ENCODE measurements at places on chromosomes 5 and 9. TPM values are rescaled to one million over a fixed set of nuclear protein-coding genes. Genes with fewer than 3 reads are reported as not detected.

Gene FBP1
- total RNA-seq = 0.95 TPM

Gene TMEM174
- total RNA-seq = not detected

DNA sequence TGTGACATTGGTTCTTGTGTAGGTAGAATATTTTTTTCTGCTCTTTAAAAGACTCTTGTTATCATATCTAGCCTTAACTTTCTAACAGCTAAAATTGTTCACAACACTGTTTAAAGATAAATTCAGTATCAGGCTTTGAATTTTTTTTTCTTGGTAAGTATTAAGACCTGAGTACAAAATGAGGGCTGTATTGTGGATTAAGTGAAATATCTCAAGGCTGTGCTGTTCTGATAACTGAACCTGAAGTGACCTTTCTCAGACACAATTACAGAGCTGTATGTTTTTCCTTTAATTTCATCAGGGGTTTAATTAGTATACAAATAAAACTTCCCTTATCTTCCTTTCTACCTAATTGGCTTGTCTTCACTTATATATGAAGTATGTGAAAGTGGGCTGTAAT, 290.5 kb downstream of the CCDC171 start:
- H3K4me1 ChIP-seq = peaks cover 6% of the 10 kb centered on the region
- no peak overlapping the region for H3K27ac ChIP-seq
- H3K36me3 ChIP-seq = no peaks in the 10 kb centered on the region
- H3K4me3 ChIP-seq = no peak overlapping the region
- no peaks in the 10 kb centered on the region for H3K27me3 ChIP-seq

- H3K4me3 ChIP-seq = no peak overlapping the region
- H3K27ac ChIP-seq = no peak overlapping the region
- H3K4me1 ChIP-seq = peaks cover 4% of the 10 kb centered on the region
- no peak for DNase-seq
- H3K36me3 ChIP-seq = no peaks in the 10 kb centered on the region
Measured at GRCh38 chr5:71699751-71700150, 19.3 kb upstream of the CARTPT start.

Gene ANGPTL2
- 14.9 TPM for total RNA-seq

GRCh38 chr5:121273833-121274433, 577.7 kb upstream of the FTMT start:
- no peaks in the 10 kb centered on the region for H3K36me3 ChIP-seq
- no peaks in the 10 kb centered on the region for H3K4me1 ChIP-seq
- no peak overlapping the region for H3K27ac ChIP-seq
- no peak overlapping the region for H3K4me3 ChIP-seq
- DNase-seq = no peak
